Activated CD4-positive, alpha-beta T cell treated with anti-CD3 and anti-CD28 coated beads, Interleukin-2, amount 50 U/mL, for 48 hours (primary cell): ENCODE measurements at places on chromosomes 12 and 14.
A peak's percentile ranks its signal among the peaks of the same experiment; 100 is the strongest.

- no peak for DNase-seq
Observed at GRCh38 chr12:49865109-49865781, 22.3 kb upstream of the BCDIN3D start.

DNA sequence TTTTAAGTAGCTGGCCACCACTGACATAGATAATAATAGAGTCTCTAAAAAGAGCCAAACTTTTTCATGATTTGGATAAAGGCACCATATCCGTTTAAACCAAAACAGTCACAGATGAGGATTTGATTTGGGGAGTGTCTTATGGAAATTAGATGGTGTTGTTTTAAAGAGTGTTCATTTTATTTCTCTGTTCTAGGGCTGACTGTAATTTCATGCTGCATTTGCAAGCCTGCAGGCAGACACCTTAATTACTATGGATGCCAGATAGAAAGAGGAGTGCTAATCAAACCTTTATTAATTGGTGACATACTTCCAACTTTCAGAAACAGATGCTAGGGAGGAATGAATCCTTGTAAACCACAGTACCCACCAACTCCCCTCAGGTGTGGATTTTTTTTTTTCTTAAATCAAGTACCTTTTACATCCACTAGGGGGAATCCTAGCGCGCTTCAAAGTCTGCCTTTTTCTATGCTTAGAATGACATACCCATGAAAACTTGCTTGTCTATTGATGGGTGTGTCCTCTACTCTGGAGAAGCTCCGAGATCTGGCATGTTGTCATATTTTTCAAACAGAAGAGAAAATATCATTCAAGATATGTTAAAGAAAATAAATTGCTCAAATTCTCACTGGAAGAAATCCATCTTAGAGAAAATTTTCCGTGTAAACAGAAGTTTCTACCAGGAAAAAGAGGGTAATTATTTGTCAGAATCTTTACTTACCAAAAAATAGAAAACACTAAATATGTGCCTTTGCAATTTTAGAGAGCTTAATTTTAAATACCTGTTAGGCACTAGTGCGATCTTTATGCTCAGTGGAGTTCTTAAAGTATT lies 14.2 kb upstream of the PLXNC1 start:
- no peak for DNase-seq

GRCh38 chr12:89306827-89307473 lies 45.4 kb downstream of the DUSP6 start:
- DNase-seq = no peak

DNA sequence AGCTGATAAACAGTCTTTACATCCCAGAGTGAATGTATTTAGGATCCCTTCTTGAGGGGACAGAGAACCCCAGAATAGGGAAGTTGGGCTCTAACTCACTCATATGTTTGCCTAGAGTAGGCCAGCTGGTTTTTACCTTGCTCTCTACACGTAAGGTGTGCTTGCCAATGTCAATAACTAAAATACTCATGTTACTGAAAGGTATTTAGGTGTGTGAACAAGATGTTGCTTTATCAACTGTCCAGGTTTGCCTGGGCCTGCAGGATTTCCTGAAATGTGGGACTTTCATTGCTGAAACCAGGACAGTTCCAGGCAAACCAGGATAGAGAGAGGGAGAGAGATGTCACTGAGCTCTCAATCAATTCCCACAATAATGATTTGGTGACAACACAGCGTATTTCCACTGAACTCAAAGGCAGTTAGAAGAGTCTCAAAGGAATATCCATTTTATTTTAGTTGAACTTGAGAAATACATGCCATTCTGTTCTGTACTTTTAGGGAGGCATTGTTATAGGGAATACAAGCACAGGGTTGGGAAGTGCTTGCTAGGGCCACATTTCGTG lies 171.7 kb downstream of the NRXN3 start:
- DNase-seq = no peak

- DNase-seq = no peak
Observed at GRCh38 chr14:69554500-69554899, 20.2 kb downstream of the CCDC177 start.

DNA sequence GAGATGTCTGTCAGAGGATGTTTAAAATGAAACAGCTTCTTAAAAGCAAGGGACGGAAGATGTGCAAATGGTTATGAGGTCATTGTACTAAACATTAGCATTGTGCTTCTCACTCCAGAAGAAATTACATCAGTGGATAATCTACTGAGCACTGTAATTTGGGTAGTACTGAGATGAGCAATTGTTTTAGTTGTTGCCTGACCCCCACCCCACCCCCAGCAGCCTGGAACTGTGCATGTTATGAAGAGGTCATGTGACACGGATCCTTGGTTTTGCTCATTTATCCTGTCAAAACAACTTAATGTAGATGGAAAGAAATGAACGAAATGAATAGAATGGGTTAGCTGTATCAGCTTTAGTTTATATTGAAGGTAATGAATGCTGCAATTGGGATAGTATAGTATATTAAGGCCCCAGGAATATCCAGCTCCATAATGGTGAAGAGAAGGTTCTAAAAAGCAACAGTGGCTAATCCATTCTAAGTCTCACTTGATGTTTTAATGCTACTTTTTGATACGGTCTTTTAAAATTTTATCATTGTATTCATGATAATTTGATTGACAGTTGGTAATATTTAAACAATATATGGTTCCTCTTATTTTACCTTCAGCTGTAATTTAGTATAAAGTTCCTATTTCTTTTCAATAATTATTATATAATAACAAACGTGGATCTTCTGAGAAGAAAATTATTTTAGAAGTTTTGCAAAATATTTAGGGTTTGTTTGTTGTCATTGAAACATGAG lies 58.5 kb downstream of the WNK1 start:
- peak; percentile 77 for DNase-seq

DNA sequence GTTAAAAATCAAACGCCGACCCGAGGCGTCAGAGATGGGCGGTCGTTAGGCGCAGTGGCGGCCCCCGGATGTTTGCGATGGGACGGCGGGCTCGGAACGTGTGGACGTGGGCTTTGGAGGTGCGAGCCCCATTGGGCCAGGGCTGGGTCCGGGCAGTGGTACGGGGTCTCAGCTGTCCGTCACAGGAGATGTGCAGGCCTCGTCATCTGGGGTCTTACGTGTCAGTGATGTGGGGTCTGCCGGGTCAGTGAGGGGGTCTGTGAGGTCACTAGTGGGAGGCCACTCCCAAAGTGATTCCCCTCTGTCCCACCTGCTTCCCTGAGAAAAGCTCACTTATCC lies 21.6 kb upstream of the CHFR start:
- DNase-seq = no peak
